ENCODE measurements at places on chromosomes 7 and 10. TPM values are rescaled to one million over a fixed set of nuclear protein-coding genes. Genes with fewer than 3 reads are reported as not detected.
A peak's percentile ranks its signal among the peaks of the same experiment; 100 is the strongest.

The PRKG1 gene
- total RNA-seq: 3.7 TPM

DNA sequence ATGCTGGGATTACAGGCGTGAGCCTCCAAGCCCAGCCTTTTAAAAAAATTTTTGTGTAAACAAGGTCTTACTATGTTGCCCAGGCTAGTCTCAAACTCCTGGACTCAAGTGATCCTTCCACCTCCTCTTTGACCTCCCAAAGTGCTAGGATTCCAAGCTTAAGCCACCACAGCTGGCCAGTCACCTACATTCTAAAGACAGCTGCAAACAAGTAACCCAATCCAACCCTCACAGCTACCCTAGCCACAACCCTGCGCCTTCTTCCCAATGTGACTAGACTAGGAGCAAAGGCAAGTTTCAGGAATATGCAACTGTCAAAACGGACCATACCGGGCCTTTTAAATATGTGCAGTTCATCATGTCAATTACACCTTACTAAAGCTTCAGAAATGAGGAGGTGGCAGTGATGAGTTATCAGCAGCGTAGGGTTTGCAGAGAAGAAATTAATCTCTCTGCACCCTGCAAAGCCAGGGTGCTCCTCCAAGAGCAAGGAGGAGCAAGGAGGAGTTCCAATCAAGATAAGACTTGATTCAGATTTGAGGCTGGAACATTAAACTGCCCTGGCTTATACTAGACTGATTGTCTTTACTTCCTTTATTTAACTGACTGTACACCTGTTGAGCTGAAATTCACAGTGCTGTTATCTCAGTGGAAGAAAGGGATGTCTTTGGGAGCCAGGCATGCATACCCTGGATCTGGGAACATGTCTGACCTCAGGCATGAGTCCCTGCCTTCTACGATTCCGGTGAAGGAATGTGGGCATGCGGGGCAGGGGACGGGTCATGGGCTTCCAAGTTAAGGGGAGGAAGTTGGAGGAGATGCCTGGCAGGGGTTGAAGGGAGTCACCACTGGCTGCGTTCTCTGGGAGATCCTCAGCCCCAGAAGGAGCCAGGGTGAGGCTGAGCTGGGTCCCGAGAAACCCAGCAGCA is 15.5 kb upstream of the TMEM120A start:
- no peak for DNase-seq

DNA sequence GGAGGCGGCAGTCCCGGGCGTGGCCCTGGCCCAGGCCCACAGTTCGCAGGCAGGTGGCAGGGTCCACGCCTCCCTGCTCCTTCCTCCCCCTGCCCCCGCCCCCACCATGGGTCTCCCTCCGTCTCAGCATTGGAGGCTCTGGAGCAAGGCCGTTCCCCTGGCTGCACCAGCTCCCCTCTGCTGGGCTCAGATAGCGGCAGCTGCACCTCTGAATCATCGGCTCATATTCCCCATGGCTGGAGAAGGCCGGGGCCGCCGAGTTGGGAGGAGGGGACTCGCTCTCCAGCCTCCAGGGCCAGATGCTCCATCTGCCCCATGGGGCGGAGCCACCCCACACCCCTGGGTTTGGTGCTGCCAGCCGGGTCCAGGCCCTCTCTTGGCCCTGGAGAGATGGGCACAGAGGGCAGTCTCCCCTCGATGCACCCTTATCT is 145.0 kb downstream of the ELFN1 start:
- no peak for DNase-seq

GRCh38 chr7:80106498-80107113 is 28.0 kb upstream of the GNAI1 start:
- DNase-seq: no peak

DNA sequence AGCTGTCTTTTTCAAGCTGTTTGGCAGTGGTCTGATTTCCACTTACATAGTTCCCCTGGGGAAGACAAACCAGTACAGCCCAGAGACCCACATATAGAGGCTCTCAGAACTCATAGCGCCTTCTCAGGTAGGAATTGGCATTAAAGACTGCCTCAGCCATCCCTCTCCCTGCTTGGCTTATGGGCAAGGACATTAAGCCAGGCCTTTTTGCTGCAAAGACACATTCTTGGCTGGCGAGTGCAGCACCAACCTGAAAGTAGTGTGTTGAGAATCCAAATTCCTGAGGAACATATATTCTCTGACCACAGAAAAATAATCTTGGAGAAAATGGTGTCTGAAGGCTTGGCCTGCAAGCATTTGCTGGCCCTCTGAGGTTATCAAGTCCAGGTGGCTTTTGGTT is 39.2 kb upstream of the HPS1 start:
- DNase-seq: no peak

The NUDT13 gene
- 2.5 TPM for total RNA-seq

DNA sequence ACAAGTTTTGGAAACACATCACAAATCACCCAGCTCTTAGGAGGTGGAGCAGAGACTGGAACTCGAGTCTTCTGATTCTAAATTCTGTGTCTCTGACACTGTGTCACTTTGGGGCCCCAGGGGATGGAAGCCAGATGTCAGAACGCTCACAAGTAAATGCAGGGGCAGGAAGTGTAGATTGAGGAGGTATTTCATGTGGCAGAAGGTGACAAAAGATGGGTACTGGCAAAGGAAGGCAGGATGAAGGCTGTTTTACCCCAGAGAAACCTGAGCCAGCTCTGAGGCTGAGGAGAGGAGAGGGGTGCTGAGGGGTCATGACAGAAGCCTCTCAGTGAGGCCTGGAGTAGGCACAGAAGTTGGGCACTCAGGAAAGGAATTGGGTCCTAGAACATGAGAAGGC is 6.0 kb upstream of the PURB start:
- no peak for DNase-seq

DNA sequence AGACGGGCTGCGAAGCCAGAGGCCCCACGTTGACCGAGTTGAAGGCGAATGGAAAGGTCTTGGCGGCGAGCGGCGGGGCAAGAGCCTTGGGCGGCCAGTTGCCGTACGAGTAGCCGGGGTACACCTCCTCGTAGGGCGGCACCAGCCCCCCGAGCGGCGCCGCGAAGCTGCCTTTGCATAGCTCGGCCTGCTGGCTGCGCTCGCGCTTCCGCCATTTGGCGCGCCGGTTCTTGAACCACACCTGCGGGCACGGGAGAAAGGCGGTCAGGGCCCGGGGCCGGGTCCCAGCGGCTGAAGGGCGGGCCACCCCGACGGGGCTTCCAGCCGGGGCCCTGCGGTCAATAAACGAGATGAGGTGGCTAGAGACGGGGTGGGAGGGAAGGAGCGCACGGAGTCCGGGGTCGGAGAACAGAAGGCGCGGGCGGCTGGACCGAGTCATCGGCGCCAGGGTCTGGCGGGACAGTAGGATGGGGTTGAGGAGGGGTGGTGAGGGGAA is 4.8 kb downstream of the ELOVL3 start:
- no peak for DNase-seq

- DNase-seq: no peak
Measured at GRCh38 chr10:106981452-106982075, 182.9 kb downstream of the SORCS1 start.

- DNase-seq: peak; percentile 90
Measured at GRCh38 chr10:94123258-94123995, 129.7 kb downstream of the PLCE1 start.

GRCh38 chr10:60948851-60949250 is 4.9 kb upstream of the RHOBTB1 start:
- peak; percentile 23 for DNase-seq

DNA sequence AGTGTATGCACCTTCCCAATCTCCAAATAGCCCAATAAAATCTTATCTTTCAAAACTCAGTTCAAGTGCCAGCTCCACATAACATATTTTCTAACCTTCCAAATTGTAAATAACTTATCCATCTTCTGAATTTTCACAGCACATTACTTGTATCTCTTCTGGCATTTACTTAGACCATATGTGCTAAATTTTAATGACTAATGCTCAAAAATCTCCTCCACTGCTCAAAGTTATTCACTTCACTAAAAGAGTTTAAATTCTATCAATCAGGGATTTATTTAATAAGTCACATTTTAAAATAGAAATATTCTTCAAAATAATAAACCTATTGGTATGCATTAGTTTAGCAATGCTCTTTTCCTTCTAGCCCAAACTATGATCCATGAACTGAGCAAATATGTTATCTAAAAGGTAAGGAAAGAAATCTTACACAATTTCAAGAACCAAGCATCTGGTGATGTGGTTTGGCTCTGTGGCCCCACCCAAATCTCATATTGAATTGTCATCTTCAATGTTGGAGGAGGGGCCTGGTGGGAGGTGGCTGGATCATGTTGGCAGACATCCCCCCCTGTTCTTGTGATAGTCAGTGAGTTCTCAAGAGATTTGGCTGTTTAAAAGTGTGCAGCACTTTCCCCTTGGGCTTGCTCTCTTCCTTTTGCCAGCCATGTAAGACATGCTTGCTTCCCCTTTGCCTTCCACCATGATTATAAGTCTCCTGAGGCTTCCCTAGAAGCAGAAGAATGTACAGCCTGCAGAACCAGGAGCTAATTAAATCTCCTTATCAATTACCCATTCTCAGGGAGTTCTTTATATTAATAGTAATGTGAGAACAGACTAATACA is 28.1 kb upstream of the GPR22 start:
- no peak for DNase-seq

The RET gene
- total RNA-seq: 0.06 TPM

Measured in HT1080 (cell line).